ENCODE measurements at places on chromosomes 2 and 18.

- no peak overlapping the region for H3K27ac ChIP-seq
- DNase-seq: no peak
- H3K4me1 ChIP-seq: no peaks in the 10 kb centered on the region
- H3K4me3 ChIP-seq: no peak overlapping the region
Measured at GRCh38 chr18:49638209-49638785, 76.4 kb downstream of the LIPG start.

GRCh38 chr2:137223722-137224121 lies 458.4 kb downstream of the THSD7B start:
- DNase-seq: no peak
- H3K4me1 ChIP-seq: no peaks in the 10 kb centered on the region
- H3K4me3 ChIP-seq: no peak overlapping the region
- H3K36me3 ChIP-seq: no peaks in the 10 kb centered on the region

DNA sequence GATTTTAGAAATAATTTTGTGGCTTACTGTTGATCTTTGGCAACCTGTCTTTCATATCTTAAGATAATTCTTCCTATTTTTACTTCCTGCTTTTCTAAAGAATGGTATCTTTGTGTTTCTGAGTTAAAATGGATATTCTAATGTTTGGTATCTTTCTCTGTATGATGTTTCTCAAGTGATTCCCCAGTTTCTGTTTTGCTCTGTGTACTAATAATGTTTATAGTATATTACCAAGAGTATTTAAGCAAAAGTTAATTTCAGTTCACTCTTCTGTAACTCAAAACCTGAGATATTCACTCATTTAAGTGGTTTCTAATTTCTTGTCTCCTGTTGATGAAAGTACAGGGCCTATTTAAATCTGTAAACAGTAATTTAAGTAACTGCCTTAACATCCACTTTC lies 58.3 kb downstream of the CCDC150 start:
- H3K4me3 ChIP-seq: no peak overlapping the region
- no peaks in the 10 kb centered on the region for H3K36me3 ChIP-seq
- H3K27me3 ChIP-seq: no peaks in the 10 kb centered on the region
- H3K4me1 ChIP-seq: no peaks in the 10 kb centered on the region
- H3K27ac ChIP-seq: no peak overlapping the region

DNA sequence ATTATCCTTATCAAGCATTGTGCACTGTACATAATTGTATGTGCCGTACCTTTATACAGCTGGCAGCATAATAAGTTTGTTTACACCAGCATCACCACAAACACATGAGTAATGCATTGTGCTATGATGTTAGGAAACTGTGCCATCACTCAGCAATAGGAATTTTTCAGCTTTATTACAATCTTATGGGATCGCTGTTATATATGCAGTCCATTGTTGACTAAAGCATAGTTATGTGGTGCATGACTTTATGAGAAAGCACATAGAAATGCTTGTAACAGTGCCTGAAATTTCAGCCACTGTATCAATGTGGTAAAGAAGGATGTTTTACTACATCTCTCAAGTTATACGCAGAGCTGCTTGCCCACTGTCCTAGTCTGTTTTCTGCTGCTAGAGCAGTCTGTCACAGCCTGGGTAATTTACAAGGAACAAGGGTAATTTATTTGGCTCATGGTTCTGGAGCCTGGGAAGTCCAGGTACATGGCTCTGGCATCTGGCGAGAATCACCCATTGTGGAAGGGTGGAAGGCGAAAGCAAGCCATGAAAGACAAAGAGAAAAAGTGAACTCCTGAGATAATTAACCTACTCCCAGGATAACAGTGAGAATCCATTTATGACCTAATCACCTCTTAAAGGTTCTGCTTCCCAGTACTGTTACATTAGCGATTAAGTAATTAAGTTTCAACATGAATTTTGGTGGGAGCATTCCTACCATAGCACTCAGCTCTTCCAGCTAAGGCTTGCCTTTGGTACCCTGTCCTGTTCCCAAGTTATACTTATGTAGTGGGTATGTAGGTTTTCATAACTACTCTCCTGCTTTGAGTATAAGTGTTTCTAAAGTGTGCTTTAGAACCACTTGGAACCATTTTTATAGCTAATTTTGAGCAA lies 4.6 kb downstream of the MAP3K20 start:
- DNase-seq: no peak
- no peaks in the 10 kb centered on the region for H3K27me3 ChIP-seq

GRCh38 chr18:44500808-44501610 lies 179.7 kb upstream of the SETBP1 start:
- no peaks in the 10 kb centered on the region for H3K36me3 ChIP-seq
- H3K27ac ChIP-seq: no peak overlapping the region
- H3K27me3 ChIP-seq: no peaks in the 10 kb centered on the region

Measured in ovary (tissue), 10 donors.